ENCODE measurements at places on chromosomes 1 and 21.

DNA sequence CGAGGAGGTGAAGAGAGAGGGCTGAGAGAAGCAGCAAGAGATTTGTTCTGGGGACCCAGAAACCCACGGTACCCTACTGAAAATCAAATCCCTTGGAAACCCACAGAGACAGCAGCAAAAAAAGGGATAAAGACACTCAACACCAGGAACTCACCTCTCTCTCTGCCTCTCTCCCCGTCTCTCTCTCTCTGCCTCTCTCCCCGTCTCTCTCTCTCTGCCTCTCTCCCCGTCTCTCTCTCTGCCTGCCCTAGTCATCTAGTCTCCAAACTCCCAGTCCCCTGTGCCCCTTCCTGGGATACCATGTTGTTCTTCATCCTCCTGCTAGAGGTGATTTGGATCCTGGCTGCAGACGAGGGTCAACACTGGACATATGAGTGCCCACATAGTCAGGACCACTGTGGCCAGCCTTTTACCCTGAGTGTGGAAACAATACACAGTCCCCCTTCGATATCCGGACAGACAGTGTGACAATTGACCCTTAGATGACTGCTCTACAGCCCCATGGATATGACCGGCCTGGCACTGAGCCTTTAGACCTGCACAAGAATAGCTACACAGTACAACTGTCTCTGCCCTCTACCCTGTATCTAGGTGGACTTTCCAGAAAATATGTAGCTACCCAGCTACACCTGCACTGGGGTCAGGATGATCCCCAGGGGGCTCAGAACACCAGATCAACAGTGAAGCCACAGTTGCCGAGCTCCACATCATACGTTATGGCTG lies 9.8 kb upstream of the ALDH9A1 start:
- no peak for DNase-seq

- no peak for DNase-seq
These were observed 1270.6 kb downstream of the KCNT2 start for GRCh38 chr1:195337646-195338045.

DNA sequence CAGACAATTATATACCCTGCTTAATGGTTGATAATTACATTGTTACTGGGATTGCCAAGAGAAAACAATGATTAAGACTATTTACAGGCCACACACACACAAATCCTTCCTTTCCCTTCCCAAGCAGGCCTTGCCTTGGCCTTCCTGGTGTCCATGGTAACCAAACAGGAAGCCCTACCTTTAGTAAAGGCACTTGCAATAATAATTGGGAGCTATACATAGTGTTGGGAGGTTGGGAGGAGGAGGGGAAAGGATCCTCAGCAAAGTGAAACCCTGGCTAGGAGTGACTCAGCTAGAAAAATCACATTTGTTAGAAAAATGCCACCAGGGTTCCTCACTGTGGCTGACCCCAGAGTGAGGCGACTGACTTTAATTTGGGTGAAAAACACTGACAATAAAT lies 122.3 kb upstream of the ADAR start:
- DNase-seq, result no peak

DNA sequence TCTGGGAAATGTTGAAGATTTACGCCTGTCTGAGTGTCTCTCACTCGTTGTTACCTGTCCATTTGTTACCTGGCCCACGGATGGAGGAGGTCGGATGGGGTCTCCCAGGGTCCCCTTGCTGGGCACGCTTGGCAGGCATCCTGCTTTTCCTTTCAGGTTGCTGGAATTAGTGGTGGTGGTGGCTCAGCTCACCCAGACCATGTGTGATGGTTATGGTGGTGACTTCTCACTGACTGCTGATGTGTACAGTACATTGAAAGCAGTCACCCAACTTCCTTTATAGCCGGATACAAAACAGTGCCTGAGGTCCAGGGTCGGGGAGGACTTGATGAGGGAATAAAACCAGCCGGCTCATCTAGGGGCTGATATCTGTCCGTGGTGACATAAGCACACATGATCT lies 19.5 kb downstream of the MAPKAPK2 start:
- no peak for DNase-seq

GRCh38 chr21:42492201-42492600 lies 3.8 kb downstream of the RSPH1 start:
- no peak for DNase-seq

- no peak for DNase-seq
These were observed 32.7 kb downstream of the TFAP2E start for GRCh38 chr1:35605867-35606182.

GRCh38 chr21:34548781-34549376 lies 36.9 kb upstream of the KCNE1 start:
- DNase-seq, result no peak

DNA sequence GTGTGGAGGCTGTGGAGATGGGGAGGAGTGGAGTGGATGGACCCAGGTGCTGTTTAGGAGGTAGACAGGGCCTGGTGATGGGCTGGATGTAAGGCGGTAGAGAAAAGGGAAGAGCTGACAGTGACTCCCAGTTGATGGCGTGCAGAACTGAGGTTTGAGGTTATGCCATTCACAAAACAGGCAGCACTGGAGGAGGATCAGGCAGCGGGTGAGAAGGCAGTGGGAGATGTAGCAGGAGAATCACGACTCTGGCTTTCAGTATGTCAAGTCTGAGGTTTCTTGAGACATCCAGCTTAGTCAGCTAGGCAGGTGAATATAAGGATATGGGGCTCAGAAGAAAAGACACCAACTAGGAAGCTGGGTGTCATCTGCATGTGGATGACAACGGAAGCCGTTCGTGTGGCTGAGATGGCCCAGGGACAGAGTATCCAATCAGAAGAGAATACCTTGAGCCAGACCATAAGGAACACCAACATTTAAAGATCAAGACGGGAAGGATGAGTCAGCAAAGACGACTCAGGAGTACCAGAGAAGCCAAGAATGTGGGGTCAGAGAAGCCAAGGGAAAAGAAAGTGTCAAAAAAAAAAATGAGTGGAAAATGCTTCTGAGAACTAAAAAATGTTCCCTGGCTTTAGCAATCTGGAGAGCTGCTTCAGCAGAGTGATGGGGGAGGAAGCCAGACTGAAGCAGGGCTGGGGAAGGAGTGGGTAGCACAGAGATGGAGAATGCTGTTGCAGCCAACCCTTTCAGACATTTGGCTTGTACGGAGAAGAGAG lies 15.2 kb downstream of the LRRN2 start:
- DNase-seq, result no peak

GRCh38 chr1:227745568-227746265 lies 10.5 kb downstream of the SNAP47 start:
- DNase-seq, result no peak

- DNase-seq, result no peak
These were observed 3.7 kb downstream of the MFSD2A start for GRCh38 chr1:39958403-39959200.

GRCh38 chr1:208644401-208645160 lies 400.4 kb upstream of the PLXNA2 start:
- DNase-seq, result no peak

DNA sequence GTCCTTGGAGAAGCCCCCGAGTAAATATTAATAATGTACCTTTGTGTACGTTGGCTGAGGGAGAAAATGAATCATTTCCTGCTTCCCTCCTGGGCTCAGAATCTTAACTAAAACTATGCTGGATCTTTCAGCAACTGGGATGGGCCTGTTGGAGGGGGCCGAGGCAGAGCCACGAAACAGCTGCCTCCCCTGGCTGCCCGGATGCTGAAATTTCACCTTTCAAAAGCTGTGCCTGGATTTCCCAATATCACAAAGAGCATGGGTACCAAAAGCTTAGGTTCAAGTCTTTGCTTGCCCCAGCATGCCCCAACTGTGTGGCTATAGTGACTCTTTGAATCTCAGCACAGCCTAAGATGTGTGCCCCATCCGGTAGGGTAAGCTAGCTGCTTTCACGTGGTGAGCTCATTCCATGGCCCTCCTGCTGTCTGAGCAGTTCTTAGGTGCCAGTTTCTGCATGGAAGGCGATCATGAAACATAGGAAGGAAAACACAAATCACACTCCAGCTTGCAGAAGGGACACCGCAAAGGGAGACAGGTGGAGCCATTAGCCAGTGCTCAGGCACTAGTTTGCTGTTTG lies 473.5 kb downstream of the PTPRU start:
- no peak for DNase-seq

DNA sequence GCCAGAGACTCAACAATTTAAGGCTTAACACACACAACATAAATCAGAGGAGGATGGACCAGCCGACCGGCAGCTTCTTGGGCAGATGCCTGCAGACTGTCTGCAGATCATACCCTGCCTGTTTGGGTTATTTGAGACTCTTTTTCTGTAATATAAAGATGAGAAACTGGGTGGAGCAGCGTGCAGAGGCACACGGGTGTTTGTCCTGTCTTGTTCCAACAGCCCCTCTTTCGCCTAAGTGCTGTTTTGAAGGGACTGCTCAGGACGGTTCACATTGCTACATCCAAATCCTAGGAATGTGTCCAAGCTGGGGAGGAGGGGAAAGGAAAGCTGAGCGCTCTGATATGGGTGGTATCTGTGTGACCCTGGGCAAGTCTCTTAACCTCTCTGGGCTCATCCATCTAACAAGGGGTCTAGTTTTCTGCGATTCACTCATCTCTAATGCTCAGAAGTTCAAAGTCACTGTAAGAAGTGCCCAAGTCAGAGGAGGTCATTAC lies 149.9 kb downstream of the CLIC6 start:
- no peak for DNase-seq

GRCh38 chr1:246329900-246330299 lies 177.2 kb downstream of the SMYD3 start:
- no peak for DNase-seq

DNA sequence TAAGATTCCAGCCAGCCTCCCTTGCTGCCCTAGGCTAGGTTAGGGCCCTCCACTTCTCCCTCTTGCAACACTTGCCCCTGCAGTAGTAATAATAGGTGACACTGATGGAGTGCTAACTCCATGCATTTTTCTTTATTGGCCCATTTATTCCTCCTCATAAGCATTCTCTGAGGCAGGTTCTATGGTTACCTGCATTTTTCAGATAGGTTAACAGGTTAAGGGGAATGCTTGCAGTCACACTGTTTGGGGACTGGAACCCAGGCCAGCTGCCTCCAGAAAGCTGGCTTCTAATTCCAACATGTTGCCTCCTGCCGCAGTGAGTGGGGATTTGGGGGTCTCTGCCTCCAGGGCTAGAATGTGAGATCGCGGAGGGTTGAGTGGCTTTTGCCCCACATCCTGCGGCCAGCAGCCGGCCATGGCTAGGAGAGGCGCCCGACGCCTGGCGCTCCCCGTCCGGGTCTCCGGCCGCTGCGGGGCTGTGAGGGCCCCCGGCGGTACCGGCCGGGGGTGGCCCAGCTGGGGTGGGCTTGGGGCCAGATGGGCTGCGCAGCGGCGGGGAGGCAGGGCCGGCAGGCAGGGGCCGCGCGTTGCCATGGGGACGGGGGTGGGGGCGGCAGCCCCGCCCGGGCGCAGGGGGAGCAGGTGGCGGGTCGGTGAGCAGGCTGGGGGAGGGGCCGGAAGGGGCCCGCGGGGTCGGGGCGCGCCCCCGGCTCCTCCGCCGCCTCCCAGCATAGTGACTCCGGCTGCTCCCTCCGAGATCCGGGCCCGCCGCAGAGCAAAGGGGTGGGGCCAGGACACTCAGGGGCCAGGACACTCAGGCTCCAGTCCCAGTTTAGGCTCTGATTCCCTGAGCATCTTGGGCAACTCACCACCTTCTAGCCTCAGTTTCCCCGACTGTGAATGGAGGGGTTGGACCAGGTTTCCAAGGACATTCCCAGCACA lies 68.4 kb upstream of the SSBP3 start:
- DNase-seq, result peak; percentile 20

Data from hematopoietic multipotent progenitor cell treated with erythropoietin and hydrocortisone succinate and interleukin-3 and kit ligand, for 8 days (in vitro differentiated cells).